ENCODE measurements at places on chromosomes 13 and 19.
A peak's percentile ranks its signal among the peaks of the same experiment; 100 is the strongest.

DNA sequence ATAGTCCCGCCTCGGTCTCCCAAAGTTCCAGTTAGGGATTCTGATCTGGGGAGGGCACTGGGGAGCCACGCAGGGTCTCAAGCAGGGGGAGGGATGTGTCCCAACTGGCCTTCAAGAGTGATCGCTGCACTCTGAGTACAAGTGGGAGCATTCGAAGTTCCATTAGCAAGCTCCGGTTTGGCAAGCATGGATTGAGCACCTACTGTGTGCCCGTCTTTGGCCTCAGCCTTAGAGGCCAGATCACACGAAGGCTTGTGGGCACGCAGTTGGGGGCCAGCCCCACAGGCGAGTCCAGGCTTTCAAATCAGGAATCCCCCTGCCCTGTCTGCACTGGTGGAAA is 32.1 kb upstream of the TCF3 start:
- no peak for DNase-seq

- no peak for DNase-seq
These were observed 15.7 kb downstream of the PLEKHF1 start for GRCh38 chr19:29680937-29681336.

DNA sequence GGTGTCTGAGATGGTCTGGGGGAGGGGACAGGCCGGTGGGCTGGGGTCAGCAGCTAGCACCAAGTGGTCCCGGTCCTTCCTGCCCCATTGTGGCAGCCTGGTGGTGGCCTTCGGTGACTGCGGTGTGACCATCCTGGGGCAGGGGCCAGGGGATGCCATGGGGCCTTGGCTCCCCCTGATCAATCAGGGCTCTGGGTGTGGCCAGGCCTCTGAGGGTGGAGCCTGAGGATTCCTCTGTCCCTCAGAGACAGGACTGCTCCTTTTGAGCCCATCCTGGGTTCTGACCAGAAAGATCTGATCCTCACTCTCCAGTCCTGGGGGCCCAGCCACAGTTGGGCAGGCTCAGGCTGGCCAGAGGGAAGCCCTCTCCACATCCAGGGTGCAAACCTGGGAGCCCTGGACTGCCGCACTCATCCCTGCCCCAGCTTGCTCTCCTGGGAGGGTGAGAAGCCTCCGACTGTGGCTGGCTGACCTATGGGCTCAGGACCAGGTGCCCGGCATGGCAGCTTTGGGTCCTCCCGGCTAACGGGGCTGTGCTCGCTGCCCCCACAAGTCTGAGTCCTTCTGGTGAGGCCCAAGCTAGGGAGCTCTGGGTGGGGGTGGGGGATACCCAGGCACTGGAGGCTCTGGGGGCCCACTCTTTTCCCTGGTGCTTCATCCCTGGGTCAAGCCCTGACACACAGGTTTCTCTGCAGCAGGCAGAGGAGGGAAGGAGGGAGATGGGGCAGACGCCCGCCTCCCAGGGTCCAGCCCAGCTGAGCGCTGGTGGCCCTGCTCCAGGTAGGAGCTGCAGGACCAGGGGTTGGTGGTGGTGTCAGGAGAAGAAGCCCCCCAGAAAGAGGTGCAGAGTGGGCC is 59.5 kb downstream of the IER2 start:
- DNase-seq, result no peak

- DNase-seq, result peak; percentile 92
These were observed 2.0 kb downstream of the ETV2 start for GRCh38 chr19:35643255-35644205.

GRCh38 chr13:86841264-86841663 is 829.9 kb upstream of the SLITRK5 start:
- DNase-seq, result no peak

DNA sequence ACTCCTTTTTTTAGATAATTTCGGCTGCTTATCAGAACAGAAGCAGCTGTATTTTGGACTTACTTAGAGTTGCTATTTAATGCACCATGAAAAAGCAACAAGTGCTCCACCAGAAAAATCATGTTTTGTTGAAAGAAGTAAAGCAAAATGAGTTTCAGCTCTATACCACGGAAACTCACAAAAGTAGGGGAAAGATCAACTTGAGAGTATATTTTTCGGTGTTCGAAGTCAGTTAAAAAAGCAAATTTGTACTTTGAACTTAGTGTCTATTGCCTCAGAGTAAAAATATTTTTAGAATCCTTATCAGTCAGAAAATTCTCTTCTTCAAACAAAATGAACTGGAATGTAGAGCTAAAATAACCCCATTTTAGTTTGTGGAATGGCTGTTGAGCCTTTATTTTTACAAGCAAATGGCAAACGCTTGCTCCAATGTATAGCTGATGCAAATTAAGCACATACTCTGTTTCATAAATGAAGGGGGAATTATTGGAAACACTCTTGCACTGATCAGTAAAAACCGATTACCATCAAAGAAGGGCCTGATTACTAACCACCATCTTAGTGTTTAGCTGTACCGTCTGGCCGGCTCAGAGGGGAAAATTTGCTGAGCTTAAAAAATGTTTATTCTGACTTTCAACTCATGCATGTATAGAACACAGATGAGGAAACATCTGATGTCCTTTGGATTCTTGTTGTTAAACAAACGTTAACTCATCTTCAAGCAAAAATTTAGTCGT is 540.7 kb downstream of the GPC6 start:
- no peak for DNase-seq

DNA sequence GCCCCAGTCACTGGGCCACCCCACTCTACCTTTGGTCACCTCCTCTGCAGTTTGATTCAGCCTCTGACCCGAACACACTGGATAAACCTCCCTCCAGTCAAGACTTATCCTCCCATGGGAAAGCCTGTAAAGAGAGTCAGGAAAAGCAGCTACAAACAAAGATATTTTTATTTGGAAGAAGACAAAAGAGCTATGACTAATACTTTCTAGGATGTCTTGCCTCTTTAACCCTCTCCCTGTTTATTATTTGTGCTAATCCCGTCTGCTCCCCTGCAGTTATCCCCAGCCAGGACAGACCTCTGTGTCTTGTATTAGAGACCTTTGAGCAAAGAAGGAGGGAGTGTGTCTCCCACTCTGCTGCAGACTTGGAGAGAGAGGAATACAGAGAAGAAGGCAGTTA is 178.3 kb downstream of the EFNB2 start:
- no peak for DNase-seq

- no peak for DNase-seq
These were observed 49.6 kb downstream of the MYO9B start for GRCh38 chr19:17125062-17125727.

DNA sequence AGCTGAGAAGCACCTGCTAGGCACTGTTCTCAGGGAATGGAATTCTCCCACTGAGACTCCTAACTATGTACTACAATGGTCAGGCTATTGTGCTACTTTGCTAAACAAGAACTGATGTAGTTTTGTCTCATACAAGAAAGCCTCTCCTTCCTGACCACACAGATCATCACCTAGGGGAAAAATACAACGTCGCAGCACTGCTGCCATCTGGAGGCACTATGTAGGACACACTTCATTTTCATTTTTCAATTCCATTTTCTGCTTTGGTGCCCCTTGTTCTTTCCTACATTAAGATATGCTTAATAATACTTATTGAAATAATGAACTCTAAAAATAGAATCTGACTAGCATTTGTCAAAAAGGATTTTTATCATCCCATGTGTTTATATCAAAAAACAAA is 21.1 kb downstream of the PROSER1 start:
- DNase-seq, result no peak

- DNase-seq, result no peak
These were observed 484.5 kb downstream of the GPC5 start for GRCh38 chr13:91882918-91883317.

DNA sequence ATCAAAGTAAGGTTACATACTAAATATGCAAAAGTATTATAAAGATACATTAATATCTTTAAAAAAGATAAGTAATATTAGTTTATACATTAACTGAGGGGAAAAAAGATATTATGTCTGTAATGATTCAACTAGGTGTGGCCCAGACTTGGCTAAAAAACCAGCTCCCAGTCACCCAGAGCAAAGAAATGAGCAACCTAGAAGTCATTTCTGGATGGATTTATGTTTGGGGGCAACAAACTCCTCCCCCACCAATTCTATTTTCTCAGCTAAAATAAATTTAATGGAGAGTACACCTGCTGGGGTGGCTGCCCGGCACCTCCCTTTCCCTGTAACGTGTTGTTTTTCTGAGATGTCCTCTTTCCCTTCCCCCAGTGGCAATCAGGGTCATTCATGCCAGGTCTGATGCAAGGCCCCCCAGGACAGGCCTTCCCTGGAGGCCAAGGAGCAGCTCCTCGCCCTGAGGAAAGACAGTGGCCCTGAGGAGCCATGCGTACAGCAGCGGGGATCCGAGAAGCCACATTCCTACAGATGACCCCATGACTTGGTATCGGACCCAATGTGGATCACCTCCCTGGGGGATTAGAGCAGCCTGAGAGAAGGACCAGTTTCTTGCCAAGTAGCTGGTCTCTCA is 78.6 kb upstream of the DOCK9 start:
- DNase-seq, result no peak

DNA sequence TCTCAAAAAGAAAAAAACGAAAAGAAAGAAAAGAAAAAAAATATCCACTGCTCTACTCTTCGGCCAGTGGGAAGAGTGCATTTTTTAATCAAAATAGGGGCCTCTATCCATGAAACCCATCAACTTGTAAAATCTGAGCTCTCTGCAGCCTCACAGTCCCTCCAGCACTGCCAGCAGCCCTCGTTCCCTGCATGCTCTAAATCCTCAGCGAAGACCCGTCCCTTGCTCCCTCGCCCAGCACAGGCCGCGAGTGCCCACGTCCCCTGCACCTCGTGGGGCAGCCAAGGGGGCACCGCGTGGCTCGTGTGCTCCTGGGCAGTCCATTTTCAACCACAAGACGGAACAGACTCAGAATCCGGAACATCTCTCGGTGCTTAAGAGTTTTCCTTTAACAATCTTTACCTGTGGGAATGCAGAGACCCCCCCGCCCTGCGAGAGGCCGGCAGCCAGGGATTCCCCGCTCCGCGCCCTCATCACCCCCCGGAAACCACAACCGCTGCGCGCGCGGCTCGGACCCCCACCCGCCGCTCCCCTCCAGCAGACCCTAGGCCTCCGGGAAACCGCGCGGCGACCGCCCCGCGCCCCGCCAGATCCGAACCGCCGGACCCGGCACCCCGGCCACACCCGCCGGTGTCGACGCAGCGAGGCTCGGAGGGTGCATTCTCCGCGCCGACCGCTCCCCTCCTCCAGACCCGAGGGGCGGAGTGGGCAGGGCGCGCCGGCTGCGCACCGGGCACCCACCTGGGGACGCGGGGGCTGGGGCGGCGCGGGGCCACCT is 638 bp downstream of the ANKRD27 start:
- no peak for DNase-seq

- DNase-seq, result peak; percentile 77
These were observed 75.4 kb upstream of the GPR183 start for GRCh38 chr13:99382428-99383133.

DNA sequence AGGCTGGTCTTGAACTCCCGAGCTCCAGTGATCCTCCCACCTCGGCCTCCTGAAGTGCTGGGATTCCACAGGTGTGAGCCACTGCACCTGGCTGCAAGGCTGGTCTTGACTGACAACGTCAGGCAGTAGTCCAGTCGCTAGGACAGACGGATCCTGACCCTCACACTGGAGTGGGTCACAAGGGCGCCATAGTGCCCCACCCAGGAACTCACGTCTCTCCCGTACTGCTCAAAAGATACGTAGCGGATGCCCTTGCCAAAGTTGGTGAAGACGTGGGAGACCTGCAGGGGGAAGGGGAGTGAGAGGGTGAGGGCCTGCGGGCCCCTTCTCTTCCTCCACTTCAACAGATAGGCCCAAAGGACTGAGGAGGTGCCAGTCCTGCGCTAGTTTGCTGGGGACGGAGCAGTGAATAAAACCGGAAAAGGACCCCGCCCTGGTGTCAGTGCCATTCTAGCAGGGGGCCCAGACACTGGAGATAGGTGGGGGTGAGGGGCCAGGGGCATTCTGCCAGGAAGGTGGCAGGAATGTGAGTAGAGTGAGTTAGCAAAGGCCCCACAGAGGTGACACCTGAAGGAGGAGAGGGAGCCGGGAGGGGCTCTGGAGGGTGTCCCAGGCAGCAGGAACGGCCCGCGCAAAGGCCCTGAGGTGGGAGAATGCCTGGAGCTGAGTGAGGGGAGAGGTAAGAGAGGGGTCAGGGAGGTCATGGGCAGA is 11.9 kb downstream of the MRPS12 start:
- no peak for DNase-seq

GRCh38 chr13:102642475-102642874 is 45.7 kb downstream of the TPP2 start:
- no peak for DNase-seq
